KBM-7 (cell line): ENCODE measurements at places on chromosomes 1 and 21.
A peak's percentile ranks its signal among the peaks of the same experiment; 100 is the strongest.

DNA sequence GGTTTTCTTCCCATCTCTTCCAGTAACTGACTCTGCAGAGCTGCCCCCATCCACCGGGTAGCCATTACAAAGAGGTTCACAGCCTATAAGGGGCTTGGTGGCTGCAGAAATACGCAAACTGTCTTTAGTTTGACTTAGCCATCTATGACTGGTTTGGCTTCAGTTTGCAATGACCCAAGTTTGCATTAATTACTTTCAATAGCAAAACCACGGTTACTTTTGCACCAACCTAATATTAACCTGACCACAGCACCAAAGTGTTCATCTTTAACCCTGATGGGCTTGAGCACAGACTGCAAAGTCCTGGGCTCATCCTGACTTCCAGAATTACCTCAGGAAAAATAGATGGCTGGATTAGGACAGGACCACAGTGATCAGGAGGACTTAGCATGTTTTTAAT is 2.2 kb upstream of the HAO2 start:
- no peak for DNase-seq

GRCh38 chr21:29875873-29876272 is 63.9 kb downstream of the GRIK1 start:
- no peak for DNase-seq

- no peak for DNase-seq
These were observed 2.4 kb upstream of the ELAPOR1 start for GRCh38 chr1:109111386-109112055.

DNA sequence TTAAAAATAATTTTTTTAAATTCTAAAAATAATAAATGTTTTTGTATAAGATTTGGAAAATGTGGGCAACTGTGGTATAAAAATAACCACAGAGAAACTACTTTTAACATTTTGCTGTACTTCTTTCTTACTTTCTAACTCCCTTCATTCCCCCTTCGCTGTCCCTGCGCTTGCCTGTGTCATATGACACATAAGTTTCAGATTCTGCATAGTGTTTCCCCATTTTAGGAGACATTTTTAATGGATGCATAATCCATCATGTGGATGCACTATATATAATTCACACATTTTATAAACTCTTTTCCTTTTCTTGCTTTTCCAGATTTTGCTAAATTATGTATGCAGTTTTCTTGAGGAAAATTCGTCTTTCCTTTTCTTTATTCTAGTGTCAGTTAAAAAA is 16.3 kb downstream of the ATG4C start:
- no peak for DNase-seq

DNA sequence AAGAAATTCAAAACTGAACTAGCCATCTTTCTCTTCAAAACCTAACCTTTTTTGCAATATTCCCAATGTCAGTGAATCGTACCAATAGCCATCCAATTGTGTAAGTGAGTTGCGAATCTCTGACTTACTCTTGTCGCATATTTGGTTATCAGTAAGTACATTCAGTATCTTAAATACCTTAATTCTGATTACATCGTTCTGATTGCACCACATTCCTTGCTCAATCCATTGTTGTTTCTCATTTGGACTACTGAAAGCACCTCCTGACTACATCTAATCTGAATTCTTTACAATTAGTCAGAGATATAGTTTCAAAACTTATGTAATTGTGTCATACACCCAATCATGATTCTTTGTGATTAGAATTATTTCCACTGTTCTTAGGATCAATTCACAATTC is 16.8 kb upstream of the BRINP3 start:
- no peak for DNase-seq

GRCh38 chr1:225468270-225469020 is 40.6 kb upstream of the LBR start:
- DNase-seq: no peak

- DNase-seq: no peak
These were observed 7.7 kb upstream of the PHC2 start for GRCh38 chr1:33438364-33439160.

DNA sequence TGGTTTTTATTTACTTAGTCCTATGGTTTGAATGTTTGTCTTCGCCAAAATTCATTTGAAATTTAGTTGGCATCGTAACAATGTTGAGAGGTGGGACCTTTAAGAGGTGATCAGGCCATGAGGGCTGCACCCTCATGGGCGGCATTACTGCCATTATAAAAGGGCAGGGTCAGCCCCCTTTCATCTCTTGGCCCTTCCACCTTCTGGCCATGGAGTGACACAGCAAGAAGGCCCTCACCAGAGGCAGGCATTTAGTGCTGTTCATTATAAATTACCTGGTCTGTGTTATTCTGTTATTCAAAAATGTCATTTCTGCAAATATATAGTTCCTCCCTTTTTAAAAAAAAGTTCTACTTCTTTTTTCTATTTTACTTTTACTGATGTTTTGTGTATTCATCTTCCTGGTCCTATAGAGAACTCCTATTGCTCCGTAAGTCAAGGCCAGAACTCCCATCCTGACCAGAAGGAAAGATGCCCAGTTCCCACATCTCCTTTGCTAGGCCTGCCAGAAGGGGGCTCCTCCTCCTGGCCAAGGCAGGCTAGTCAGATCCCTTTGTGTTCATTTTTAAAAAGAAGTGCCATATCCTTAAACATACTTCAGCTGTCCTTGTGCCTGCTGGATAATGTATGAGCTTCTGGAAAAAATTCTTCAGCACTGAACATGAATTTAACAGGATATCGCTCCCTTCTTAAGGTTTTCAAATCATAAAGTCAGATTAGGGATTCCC is 10.0 kb upstream of the LBR start:
- peak; percentile 22 for DNase-seq

GRCh38 chr21:30200000-30200399 is 15.9 kb downstream of the CLDN8 start:
- no peak for DNase-seq

- no peak for DNase-seq
These were observed 8.7 kb upstream of the COL6A1 start for GRCh38 chr21:45972716-45973474.

- DNase-seq: no peak
These were observed 289.0 kb upstream of the VAMP3 start for GRCh38 chr1:7482077-7482476.

DNA sequence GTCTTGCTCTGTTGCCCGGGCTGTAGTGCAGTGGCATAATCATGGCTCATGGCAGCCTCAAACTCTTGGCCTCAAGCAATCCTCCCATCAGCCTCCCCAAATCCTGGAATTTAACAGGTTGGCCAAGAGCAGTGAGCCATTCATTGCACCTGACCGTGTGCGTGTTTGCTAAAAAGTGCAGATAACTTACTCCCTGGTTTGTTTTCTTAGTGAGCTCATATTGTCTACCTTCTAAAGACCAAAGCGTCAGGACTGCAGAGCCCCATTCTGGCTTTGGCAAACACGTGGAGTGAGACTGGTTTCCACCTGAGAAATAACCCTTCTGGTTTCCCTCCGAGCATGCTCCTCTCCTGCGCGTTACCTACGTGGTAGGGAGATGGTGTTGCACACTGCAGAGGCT is 32.2 kb upstream of the CA6 start:
- no peak for DNase-seq

- DNase-seq: no peak
These were observed 247.9 kb downstream of the AMY1C start for GRCh38 chr1:103997631-103998030.

- DNase-seq: no peak
These were observed 3.2 kb downstream of the LYPLA2 start for GRCh38 chr1:23793861-23794731.

- no peak for DNase-seq
These were observed 205.3 kb downstream of the TM2D1 start for GRCh38 chr1:61519631-61520030.

GRCh38 chr1:225915538-225915991 is 8.5 kb downstream of the PYCR2 start:
- DNase-seq: no peak

DNA sequence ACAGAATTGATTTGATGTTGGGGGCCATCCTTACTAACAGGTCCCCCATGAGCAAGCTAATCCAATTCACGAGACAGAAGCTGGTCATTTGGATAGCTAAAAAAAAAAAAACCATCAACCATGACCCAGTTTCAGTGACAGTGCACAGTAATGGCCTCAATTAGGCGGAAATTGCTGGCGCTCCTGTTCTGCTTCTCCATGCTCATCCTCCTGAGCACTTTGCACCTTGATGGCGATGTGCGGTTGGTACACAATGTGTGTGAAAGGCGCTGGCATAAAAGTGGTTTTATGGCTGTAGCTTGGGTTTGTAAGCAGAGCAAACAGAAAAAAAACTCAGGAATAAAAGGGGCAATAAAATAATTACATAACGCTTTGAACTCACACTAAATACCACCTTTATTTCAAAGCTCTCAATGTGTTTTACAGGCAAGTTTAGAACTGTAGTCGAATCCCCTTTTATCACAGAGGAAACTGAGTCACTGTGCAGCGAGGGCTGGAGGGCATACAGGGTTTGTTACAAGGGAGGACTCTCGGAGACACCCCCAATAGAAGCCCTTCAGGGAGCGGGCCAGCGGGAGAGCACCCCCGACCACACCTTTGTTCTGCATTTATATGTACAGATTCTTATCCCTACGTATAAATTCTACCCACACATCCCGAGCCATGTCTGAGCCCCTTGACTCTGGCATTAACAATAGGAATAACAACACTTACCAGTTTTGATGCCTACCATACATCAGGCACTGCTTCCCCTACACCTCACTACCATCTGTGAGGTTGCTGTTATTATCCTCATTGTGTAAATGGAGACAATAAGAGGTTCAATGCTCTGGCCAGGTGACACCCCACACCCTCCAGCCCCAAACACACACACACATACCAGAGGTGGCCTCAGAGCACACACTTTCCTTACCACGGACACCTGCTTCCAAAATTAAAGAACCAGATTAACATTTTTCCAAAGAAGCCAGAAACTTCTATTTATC is 213.5 kb upstream of the IRF2BP2 start:
- DNase-seq: no peak

- no peak for DNase-seq
These were observed 51.8 kb downstream of the FBXO2 start for GRCh38 chr1:11602424-11602823.

DNA sequence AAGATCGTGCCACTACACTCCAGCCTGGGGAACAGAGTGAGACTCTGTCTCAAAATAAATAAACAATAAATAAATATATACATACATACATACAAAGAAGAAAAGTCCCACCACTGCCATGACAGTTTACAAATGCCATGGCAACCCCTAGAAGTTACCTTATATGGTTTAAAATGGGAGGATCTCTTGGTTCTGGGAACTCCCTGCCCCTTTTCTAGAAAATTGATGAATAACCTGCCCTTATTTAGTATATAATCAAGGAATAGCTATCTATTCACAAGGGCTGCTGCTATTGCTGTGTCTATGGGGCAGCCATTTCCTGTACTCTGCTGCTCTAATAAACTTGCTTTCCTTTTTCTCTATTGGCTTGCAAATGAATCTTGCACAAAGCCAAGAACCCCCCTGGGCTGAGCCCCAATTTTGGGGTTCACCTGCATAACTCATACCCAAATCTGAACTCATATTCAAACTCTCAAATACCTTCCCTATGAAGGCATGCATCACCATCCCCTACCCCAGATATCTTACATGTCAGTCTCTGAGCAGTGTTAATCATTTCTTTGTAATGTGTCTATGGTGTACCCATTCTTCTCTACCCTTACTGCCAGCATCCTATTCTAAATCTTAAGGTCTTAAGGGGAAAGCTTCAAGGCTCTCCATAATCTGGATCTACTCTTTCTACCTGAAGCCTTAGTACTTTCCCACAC is 9.0 kb downstream of the GON4L start:
- DNase-seq: no peak

DNA sequence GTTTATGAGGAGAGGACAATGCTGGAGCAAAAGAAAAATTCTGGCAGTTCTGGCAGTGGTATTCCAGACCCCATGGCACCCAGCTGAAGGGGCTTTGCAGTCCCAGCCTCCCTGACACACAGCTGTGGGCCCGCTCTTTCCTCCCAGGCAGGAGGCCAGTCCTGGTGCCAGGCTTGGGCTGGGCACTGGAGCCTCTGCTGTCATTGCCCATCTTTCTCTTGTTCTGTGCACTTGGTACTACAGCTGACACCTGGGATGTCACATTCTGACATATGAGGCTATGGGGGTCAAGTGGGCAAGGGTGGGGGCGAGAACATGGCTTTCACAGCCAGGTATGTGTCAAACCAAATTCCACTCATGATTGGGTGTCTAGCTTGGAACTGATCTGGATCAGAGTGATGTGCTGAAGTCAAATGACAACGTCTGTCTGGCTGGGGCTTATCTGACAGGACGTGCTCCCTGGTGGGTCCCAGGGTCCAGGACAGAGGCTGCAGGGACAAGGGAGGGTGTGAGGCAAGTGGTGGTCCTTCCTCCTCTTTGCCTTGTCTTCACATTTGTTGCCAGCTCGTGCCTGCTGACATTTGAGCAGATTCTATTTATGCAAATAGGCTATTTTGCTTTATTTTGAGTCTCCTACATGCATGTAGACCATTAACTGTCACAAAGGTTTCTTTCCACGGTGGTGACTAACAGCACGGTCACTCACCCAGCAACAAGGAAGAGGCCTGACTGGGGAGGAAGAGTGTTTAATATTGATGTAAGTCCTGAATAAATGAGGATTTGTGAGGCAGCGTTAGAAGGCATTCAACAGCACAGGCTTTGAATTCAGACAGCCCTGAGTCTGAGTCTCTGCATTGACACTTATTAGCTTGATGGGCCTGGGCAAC is 336.3 kb downstream of the PBX1 start:
- no peak for DNase-seq

GRCh38 chr1:7650801-7651200 is 120.3 kb upstream of the VAMP3 start:
- no peak for DNase-seq

DNA sequence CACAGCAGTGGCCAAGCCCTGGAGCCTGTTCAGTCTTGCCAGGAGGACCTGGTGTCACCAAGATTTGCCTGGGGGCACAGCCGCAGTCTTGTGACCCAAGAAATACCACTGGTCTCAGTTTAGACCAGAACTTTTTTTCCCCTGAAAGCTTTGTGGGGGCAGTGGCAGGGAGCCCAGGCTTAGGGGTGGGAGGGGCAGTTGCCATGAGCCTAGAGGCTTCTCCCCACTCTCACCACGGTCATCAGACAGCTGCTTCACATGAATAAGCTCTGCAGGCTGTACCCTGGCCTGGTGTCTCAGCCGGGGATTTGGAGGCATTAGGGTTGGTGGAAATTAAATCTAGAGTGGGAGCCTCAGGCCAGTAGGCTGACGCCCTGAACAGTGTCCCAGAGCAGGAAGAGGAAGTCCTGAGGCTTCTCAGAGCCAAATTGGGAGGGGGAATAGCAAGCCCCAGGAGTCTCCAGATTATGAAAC is 73.7 kb downstream of the SLC16A1 start:
- DNase-seq: peak; percentile 42

GRCh38 chr1:109950509-109950908 is 34.1 kb upstream of the AHCYL1 start:
- no peak for DNase-seq

- no peak for DNase-seq
These were observed 50.3 kb upstream of the DPH5 start for GRCh38 chr1:101075926-101076325.

DNA sequence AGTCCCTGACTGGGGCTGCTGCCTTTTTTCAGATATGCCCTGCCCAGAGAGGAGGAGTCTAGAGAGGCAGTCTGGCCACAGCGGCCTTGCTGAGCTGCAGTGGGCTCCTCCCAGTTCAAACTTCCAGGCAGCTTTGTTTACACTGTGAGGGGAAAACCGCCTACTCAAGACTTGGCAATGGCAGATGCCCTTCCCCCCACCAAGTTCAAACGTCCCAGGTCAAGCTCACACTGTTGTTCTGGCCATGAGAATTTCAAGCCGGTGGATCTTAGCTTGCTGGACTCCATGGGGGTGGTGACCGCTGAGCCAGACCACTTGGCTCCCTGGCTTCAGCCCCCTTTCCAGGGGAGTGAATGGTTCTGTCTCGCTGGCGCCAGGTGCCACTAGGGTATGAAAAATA is 18.3 kb upstream of the C1orf53 start:
- DNase-seq: no peak
